Endothelial cell (in vitro differentiated cells): ENCODE measurements at places on chromosomes 2 and 18. TPM values are rescaled to one million over a fixed set of nuclear protein-coding genes. Genes with fewer than 3 reads are reported as not detected.
A peak's percentile ranks its signal among the peaks of the same experiment; 100 is the strongest.

DNA sequence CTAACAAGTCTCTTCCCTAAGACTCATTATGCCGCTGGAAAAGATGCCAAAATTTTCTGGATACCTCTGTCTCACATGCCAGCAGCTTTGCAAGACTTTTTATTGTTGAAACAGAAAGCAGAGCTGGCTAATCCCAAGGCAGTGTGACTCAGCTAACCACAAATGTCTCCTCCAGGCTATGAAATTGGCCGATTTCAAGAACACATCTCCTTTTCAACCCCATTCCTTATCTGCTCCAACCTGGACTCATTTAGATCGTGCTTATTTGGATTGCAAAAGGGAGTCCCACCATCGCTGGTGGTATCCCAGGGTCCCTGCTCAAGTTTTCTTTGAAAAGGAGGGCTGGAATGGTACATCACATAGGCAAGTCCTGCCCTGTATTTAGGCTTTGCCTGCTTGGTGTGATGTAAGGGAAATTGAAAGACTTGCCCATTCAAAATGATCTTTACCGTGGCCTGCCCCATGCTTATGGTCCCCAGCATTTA, 26.3 kb downstream of the DHRS9 start:
- DNase-seq: no peak

DNA sequence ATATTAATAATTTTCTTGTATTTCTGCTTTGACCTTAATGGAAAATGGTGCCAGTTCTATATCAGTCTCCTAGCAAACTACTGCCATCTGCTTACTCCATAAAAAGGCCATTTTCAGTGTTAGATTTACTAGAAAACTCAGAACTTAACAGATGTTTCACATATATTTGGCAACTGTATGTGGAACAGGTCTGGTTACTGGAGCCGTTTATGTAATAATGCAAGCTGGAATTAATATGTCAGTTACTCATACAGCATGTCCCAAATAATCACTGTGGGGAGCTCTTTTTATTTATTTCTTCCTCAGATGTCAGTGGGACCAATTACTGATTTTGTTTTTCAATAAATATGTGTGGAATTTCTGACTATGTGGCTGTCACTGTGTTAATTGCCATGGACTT, 1247.6 kb downstream of the CNTNAP5 start:
- no peak for DNase-seq

GRCh38 chr18:6270771-6271216, 143.9 kb downstream of the L3MBTL4 start:
- no peak for DNase-seq

GRCh38 chr2:128784626-128785306, 466.1 kb upstream of the HS6ST1 start:
- no peak for DNase-seq

- DNase-seq: no peak
Measured at GRCh38 chr2:174004905-174005605, 39.9 kb upstream of the SP3 start.

GRCh38 chr18:5787936-5788335, 107.4 kb downstream of the TMEM200C start:
- no peak for DNase-seq

- peak; percentile 54 for DNase-seq
Measured at GRCh38 chr2:46029332-46029811, 267.8 kb upstream of the EPAS1 start.

DNA sequence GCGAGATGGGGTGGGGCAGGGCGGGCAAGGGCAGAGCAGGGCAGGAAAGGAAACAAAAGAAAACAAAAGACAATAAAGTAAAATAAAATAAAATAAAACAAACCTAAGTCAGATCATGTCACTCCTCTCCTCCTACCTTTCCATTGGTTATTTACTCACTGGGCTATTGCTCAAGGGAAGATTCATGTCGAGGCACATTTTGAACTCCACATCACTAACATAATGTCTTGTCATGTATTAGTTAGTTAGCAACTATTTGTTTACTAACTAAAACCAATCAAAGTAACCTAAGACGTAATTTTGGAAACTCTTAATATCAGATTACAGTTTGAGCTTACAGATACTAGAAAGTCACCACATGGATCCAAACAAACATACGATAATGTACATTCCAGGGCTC, 2.2 kb downstream of the C1D start:
- DNase-seq: no peak

- DNase-seq: no peak
Measured at GRCh38 chr2:159904959-159905305, 106.9 kb upstream of the CD302 start.

DNA sequence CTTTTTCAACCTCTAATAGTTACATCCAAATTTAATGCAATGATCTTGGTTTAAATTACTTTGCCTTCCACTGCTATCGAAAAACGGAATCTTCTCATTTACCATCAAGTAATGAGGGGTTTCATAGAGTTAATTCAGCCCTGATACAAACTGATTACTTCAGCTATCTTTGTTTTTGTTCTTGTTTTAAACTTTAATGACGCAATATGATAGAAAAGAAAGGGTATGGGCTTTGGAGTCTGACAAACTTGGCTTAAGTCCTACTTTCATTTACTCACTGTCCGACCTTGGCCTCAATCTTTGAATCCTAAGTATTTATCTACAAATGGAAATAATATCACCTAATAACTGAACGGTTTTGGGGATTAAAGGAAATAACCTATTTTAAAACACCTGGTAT, 16.1 kb downstream of the ADAM17 start:
- no peak for DNase-seq

GRCh38 chr18:6882401-6882800, 152.9 kb downstream of the ARHGAP28 start:
- DNase-seq: no peak

DNA sequence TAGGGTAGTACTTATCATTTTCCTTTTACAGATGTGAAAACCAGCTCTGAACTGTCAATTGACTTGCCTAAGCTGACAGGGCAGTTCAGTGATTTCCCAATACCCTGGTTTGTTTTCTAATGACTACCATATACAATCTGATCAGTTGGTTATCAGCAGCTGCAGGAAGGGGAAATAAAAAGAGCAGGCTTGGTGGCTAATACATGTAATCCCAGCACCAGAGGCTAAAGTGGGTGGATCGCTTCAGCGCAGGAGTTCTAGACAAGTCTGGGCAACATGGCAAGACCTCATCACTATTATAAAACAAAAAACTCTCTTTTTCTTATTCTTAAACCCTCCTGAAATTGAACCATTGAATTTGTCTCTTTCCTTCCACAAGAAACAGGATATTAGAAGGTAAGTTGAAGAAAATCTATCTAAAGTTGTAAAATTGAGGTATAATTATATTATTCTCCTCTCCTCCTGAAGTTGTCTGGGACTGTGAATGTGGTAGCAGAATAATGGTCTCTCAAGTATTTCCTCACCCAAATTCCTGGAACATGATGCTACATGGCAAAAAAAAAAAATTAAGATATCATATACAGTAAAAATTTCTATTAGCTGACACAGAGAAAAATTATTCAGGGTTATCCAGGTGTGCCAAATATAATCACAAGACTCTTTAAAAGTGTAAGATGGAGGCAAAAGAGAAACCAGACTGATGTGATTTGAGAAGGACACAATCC, 1441.6 kb downstream of the SUCLG1 start:
- no peak for DNase-seq

DNA sequence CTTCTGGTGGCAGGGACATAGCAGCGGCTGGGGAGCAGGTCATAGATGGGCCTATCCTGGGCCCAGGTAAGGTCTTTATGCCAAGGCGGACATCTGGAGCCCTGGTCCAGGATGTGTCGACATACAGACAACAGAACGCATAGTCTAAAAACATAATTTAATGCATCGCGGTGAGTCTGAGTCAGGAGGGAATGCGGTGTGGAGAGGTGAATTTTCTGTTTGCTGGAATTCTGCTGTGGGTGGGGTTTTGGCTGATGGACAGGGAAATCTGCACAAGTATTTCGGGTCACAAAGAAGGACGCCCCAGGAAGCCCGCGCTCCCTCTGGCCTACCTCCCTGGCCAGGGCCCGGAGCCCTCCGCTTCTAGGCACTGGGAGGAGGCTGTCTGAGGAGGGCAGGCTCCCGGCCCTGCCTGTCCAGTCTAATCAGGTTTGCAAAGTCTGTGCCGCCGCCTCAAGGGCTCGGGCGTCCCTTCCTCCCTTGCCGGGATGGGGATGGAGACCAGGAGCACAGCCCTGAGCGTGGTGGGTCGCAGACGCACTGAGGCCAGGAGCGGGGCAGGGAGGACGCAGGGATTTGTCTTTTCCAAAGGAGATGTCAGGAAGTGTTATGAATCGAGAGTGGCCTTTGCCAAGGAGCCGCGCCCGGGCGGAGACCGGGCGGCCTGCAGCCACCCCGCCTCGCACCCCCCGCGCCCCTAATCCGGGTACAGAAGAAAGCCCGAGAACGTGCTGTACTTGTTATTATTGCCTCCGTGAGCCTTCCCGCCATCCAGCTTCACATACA, 2.3 kb downstream of the C1QL2 start:
- peak; percentile 33 for DNase-seq

GRCh38 chr2:202689898-202690297, 55.1 kb downstream of the FAM117B start:
- no peak for DNase-seq

- no peak for DNase-seq
Measured at GRCh38 chr2:207933396-207934065, 91.8 kb downstream of the PLEKHM3 start.

DNA sequence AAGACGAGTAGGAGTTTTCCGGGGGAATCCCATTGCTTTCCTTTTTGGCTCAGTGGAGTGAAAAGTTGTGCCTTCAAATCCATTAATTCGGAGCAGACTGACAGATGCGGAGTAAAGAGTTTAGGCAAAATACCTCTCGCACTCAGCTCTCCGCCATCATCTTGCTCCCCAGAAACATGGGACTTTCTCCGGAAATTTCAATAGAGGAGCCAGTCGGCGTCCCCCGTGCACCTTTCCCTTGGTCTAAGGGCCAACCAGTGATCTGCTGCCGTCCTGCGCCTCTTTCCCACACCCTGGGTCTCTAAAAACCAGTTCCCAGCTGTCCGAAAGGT, 318 bp downstream of the TYW5 start:
- no peak for DNase-seq

DNA sequence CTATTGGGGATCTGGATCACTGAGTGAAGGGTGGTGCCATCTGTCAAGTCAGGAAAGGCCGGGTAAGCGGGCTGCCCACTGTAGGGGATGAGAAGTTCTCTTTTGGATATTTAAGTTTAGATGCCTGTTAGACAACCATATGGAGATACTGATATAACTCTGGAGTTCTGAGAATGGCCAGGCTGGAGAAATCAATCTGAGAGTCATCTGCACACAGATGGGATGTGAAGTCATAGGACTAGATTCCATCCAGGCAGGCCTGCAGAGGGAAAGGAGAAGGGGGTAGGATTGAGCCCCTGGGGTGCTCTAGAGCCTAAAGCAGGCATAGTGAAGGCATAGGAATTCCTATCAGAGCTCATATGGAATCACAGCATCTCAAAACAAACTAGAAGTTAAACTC, 30.1 kb downstream of the SPRED2 start:
- DNase-seq: no peak

- peak; percentile 27 for DNase-seq
Measured at GRCh38 chr2:105919826-105920225, 175.1 kb downstream of the NCK2 start.

- DNase-seq: no peak
Measured at GRCh38 chr2:154386186-154386585, 312.3 kb upstream of the KCNJ3 start.

DNA sequence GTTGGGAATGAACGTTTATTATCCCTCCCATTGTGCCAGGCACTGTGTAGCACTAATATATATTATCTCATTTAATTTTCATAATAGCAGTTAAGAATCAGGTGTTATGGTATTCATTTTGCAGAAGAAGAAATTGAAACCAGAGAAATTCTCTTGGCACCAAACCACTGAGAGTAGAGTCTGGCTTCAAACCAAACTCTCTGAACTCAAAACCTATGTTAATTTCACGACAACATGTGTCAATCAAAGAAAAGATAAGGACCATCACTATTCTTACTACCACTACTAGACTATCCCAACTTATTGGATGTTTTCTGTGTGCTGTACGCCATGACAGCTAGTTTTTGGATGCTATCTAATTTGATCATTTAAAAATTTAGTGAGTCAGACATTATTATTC, 24.1 kb upstream of the ZEB2 start:
- no peak for DNase-seq

DNA sequence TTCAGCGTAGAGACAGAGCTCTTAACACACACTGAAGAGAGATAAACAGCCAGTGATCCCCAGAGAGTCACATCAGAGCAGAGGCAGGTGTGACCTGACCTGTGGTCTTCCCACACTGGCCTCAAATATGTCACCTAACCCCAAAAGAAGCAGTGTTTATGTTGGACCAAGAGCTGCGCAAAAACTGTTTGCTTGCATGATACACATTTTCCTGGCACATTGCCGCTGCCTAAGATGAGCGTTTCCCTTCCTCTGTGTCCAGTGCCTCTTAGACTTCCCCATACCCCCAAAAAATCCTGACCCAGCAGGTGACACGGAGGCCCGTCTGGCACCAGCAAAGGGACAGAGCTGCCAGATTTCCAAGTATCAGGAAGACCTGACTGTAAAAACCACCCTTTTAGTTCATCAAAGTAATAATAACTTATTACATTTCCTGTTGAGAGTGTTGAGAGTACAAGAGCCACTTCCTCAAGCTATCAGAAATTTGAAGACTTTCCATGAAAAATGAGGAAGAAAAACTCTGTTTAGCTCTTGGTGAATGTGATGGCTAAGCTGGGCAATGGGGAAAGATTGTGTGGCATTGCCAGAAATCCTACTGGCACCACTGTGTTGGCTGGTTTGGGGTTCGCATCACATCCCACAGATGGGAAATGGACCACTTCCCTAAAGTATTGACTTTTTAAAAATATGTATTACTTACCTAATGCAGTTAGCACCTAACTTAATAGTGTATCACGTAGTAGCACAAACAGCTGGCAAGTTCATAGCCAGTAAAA, 6.7 kb downstream of the TNFRSF11A start:
- no peak for DNase-seq

DNA sequence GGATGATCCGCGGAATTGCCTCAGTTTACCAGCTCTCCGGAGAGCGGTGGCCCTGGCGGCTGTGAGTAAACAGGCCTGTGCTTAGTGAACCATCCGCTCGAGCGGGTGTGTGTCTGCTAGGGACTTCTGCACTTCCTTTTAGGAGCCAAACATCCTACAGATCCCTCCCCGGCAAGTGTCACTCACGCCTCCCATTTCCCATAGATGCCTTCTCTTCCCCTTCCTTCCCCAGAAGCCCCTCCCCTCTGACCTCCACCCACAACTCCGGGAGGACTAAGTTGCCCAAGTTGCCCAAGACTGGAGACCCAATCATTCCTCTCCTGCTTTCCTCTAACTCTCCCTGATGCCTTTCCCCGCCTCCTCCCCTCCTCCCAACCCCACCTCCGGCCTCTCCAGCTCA, 2.9 kb downstream of the C1QL2 start:
- DNase-seq: peak; percentile 25

Gene OR6B2
- total RNA-seq: 0.23 TPM

Gene FBXO36
- 3.6 TPM for total RNA-seq

Gene MYO3B
- total RNA-seq: 1.3 TPM

Gene CDH2
- 162 TPM for total RNA-seq

Gene DSG4
- total RNA-seq: not detected

Gene SLC5A7
- total RNA-seq: not detected

Gene HOXD9
- 0.56 TPM for total RNA-seq

Gene TXNDC2
- not detected for total RNA-seq

Gene TRABD2A
- total RNA-seq: 7.2 TPM

Gene FTCDNL1
- total RNA-seq: 1.0 TPM

Gene PPM1G
- 127 TPM for total RNA-seq

Gene KCNIP3
- 0.26 TPM for total RNA-seq

Gene DNAJC5G
- total RNA-seq: not detected

Gene CKAP2L
- total RNA-seq: 5.5 TPM

Gene HMSD
- not detected for total RNA-seq

Gene DUSP19
- 2.4 TPM for total RNA-seq
